ENCODE measurements at places on chromosomes 3 and 15. TPM values are rescaled to one million over a fixed set of nuclear protein-coding genes. Genes with fewer than 3 reads are reported as not detected.

Gene CATSPER2
- total RNA-seq = 3.7 TPM

Gene HYKK
- total RNA-seq = 2.5 TPM

- no peak for DNase-seq
Measured at GRCh38 chr15:83489690-83490089, 42.5 kb downstream of the SH3GL3 start.

DNA sequence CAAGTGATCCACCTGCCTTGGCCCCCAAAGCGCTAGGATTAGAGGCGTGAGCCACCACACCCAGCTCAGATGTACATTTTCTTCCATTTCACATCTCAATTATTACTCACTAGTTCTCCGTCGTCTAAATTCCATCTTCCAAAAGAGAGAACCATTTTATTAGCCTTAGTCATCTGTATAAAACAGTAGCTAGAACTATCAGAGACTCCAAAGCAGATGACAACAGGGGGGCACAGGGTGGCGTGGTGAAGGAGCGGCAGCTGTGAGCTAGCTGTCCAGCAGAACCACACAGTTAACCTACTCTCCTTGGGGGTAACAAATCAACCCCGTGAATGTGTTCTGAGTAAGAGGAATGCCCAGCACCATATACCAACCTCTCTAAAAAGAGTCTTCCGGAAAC, 7.1 kb downstream of the SLC25A20 start:
- no peak for DNase-seq

- no peak for DNase-seq
Measured at GRCh38 chr15:42456971-42457370, 34.0 kb downstream of the ZNF106 start.

- DNase-seq = no peak
Measured at GRCh38 chr15:49428409-49429095, 5.5 kb downstream of the FGF7 start.

DNA sequence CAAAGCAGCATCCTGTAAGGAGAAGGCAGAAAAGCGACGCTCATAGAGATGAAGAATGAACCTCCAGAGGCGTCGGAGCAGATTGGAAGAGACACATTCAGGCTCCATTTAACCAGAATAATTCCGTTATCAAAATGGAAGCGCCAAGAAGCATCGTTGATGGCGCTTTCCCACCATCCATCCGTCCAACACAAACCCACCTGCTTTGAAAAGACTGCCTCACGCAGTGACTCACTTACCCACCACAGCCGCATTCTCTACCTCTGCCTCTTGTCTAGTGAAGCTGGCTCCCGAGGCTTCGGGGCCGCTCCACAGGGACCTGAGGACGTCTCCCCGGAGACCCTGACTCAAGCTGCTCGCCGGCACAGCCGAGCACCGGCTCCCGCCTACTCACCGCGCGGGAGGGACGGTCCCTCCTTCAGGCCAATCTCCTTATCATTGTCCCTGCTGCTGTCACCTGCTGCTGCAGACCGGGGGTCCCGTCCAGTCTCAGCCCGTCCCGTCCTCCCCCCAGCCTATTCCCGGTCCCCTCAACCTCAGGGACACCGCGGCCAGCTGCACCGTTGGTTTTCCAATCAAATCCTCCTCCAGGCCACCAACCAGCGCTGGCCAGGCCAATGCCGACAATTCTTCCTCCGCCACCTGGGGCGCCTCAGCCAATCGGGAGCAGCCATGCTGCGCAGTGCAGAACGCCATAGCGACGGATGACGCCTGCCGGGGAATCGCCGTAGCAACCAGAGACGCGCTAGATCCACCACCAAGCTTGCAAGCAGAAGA, at the start of gene NEK10:
NEK10 (minus strand) TSS at position 553 of the 777 bp plus-strand sequence. CDS start 16,501 bp downstream, outside the sequence.
- peak; percentile 83 for DNase-seq
